Naive B cell (primary cell): ENCODE measurements at places on chromosomes 7 and 10. TPM values are rescaled to one million over a fixed set of nuclear protein-coding genes. Genes with fewer than 3 reads are reported as not detected.

GRCh38 chr10:68516766-68517165 lies 10.6 kb downstream of the SLC25A16 start:
- DNase-seq, result no peak

GRCh38 chr7:70356787-70357328 lies 758.6 kb downstream of the AUTS2 start:
- DNase-seq, result no peak

DNA sequence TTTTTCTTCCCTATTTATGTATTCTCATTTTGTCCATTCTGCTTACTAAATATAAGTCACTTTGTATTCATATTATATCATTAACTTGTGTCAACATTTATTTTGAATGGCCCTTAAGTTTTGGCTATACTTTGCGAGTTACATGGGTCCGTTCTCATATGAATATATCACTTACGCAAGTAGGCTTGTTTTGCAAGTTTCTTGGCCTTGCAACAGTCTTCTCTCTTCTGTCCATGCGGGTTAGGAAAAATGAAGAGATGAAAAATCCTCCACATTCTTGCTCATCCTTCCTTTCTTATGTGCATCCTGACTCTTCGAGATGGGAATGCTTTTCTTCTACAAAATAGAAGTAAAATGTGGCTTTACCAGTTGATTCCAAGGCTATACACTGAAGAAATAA lies 82.8 kb downstream of the GPR158 start:
- DNase-seq, result no peak

- peak; percentile 32 for DNase-seq
Observed at GRCh38 chr10:88389456-88389855, 193.7 kb downstream of the RNLS start.

GRCh38 chr7:16515785-16516685 lies 10.6 kb upstream of the LRRC72 start:
- no peak for DNase-seq

Gene TDRD1
- polyA plus RNA-seq, result not detected

Gene PIP
- not detected for polyA plus RNA-seq
